ENCODE measurements at places on chromosomes 6 and 20.

DNA sequence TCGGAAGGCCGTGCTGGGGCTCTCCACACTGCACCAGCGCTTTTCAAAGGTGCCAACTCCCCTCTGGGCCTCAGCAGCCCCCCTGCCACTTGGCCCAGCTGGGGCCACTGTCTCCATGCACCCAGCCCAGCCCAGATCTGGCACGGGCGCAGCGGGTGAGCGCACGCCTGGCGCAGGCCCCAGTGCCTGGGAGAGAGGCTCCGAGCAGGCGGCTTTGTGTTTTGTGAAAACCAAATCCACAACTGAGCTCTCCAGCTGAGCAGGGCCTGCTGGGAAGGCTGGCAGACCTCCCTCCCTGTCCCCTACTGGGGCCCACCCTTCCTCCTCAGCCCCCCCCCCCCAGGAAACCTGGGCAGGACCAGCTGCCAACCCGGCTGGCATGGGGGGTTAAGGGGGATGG, 17.0 kb downstream of the MDGA1 start:
- peak; percentile 95 for DNase-seq

DNA sequence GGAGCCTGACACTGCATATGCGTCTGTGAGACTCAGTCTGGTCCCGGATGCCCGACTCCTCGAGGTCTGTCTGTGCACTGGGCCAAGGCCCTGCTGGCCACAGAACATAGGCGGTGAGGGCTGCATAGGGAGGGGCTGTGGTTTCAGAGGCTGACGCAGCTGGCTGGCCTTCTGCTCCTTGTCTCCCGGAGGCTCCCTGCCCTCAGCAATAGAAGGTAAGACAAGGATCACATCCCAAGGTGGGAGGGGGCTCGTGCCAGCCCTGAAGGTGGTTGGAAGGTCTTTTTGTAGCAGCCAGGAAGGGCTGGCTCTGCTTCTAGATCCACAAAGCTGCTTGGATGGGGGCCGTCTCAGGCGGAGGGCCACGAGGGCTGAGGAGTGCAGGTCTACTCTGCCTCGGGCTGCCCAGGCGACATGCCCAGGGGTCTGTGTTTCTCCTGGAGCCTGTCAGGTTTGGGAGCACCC, 239.8 kb upstream of the SULF2 start:
- no peak for DNase-seq

DNA sequence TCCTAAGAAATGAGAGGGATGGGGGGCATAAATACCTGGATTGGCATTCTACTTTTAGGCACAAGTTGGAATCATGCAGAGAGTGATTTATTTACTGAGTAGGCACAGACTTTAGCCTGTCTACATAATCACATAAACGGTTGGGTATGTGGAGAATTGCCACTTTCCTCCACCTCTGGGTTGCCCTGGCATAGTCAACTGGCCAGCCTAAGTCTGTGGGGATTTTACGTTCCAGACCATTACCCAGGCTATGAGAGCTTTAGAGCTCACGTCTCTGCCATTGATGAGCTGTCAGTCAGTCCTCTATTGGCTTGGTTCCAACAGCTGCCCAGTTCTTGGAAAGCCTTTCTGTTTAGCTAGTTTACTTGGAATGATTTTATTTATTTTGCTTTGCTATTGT, 5.0 kb upstream of the BHLHE23 start:
- no peak for DNase-seq

DNA sequence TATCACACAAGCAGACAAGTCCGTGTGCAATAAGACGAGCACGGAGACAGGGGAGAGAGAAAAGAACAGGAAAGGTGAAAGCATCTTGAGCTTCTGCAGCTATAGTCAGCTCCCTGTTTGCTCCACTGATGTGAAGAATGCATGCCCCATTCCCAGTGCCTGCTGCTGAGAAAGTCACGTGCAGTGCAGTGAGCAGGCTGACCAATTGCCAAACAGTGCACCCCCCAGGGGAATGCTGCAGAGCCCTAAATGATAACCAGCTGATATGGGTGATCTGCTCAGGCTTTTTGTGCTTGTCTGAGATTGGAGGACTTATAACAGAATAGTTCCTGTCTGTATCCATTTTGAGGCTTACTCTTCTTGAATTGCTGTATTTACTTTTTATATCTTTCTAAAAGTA, 121.5 kb downstream of the PACRG start:
- no peak for DNase-seq

- peak; percentile 21 for DNase-seq
These were observed 184.0 kb downstream of the PRDM13 start for GRCh38 chr6:99790679-99791078.

GRCh38 chr6:138570725-138571029, 71.4 kb upstream of the NHSL1 start:
- peak; percentile 12 for DNase-seq

DNA sequence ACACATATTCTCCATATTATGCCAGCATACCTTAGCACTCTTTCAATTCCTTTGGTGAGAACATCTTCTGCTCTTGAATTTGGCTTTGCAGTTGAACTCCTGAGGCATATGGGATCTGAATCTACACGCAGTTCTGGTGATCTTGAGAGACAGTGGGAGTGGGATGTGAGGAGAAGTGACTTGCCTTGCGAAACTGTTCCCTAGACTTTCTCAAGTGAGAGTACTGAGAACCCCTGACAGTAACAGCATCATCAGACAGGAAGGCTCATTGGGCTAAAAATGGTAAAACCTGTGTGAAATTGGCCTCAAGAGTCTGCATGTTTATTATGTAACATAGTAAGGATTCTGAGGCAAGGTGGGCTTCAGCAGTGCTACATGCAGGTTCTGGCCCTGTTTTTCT, 49.1 kb upstream of the CEP85L start:
- no peak for DNase-seq

DNA sequence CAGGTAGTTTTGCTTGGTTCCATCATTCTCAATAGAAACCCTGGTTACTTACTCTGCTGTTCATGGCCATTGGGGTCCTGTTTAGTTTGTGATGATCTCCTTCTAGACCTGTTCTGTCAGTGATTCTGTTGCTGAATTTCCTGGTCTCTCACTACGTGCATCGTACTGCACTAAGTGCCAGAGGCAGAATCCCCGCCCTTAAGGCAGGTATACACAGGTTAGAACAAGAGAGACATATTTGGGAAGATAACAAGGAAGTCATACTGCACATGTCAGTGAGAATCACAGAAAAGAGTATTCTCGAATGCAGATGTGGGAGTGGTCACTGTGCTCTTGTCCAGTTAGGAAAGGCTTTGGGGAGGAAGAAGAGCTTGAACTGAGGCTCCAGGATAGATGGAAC, 148.1 kb upstream of the MYLIP start:
- DNase-seq: no peak

DNA sequence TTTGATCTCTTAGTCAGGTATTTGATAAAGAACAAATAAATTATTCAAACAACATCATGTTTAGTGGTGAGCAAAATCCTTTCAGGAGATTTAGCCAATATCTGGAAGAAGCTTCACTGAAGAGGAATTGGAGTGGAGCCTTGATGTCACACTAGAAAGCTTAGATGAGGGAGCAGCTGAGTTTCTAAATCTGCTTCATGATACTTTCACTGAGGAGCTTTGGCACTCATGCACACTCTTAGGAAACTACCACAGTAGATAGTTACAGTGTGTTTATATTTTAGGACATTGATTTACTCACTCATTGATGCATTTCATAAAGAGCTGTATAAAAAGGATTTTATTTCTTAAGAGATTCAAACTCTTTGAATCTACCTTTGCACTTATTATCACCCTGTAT, 366.2 kb upstream of the BTBD3 start:
- DNase-seq: no peak

GRCh38 chr6:14113976-14114375, 3.6 kb upstream of the CD83 start:
- DNase-seq: no peak

- no peak for DNase-seq
These were observed 22.3 kb downstream of the ELOVL5 start for GRCh38 chr6:53326372-53327016.

DNA sequence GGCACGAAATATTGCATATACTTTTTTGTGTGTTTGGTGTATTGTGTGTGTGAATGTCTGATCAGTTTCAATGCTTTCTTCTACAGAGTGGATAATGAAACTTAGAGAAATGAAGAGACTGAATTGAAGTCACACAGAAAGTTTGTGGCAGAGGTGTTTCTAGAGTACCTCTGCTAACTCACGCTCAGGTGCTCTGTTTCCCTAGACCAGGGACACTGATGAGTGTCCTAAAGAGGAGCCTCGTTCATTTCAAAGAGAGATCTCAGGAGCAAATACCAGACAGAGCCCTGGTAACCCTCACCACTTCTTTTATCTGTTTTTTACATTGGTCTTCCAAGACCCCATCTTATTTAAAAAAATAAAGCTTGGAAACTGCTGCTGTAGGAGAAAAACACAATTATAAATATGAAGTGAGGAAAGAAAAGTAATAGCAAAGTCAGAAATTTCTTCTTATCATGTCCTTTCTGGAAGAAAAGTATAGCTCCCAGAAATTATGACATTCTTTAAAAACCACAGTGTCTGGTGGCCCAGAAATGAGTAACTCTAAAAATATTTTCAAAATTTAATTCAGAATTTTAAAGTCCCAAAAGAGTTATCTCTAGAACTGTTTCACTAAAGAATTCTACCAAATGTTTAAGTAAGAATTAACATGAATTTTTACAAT, 720.6 kb downstream of the RFPL4B start:
- DNase-seq: no peak

DNA sequence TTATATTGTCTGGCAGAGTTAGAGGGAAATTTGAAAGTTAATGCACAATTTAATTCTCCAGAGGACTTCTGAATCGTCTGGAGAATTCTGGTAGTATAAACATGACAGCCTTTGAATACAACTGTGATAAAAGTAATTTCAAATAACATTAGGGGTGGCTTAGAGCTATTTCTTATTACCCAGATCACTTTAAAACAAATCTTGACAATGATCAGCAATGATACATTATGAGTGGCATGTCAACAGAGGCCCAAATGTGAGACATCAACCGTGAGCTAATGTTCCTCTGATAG, 259.1 kb downstream of the HACE1 start:
- DNase-seq: no peak

DNA sequence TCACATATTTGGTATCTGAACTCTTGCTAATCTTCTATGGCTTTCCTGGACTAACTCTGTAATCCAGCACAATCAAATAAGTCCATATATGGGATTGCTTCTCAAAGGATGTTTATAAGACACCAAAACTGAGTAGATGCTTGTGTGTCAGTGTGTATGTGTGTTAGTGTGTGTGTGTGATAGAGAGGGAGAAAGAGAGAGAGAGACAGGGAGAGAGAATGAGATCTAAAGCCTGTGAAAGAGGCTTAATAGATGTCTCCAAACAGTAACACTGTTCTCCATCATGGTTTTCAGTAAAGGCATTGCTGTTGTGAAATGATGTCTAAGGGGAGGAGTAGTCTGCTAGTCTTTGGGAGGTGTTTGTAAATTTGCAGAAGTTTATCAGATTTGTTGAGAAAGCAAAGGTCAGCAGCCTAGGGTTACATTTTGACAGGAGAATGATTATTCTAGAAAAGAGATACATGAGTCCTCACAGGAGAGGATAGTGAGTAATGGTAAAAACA, 73.9 kb upstream of the MLIP start:
- no peak for DNase-seq

- DNase-seq: no peak
These were observed 12.7 kb downstream of the GCLC start for GRCh38 chr6:53532061-53532797.

GRCh38 chr6:10690651-10691445, 3.6 kb downstream of the C6orf52 start:
- DNase-seq: no peak

DNA sequence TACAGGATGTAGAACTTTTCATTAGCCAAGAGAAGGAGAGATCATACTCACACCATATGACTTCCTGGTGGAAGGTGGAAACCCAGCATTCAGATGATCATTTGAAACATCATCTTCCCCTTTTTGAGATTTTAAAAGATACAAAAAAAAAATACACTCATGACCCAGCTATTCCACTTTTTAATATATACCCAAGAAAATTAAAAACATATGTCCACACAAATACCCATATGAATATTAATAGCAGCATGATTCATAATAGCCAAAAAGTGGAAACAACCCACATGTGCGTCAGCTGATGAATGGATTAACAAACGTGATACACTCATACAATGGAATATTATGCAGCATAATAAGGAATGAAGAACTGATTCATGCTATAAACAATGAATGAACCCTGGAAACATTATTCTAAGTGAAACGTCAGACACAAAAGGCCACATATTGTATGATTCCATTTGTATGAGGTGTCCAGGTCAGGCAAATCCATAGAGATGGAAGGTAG, 130.0 kb upstream of the SGK1 start:
- DNase-seq: no peak

- no peak for DNase-seq
These were observed 122.3 kb downstream of the QRSL1 start for GRCh38 chr6:106751501-106752252.

DNA sequence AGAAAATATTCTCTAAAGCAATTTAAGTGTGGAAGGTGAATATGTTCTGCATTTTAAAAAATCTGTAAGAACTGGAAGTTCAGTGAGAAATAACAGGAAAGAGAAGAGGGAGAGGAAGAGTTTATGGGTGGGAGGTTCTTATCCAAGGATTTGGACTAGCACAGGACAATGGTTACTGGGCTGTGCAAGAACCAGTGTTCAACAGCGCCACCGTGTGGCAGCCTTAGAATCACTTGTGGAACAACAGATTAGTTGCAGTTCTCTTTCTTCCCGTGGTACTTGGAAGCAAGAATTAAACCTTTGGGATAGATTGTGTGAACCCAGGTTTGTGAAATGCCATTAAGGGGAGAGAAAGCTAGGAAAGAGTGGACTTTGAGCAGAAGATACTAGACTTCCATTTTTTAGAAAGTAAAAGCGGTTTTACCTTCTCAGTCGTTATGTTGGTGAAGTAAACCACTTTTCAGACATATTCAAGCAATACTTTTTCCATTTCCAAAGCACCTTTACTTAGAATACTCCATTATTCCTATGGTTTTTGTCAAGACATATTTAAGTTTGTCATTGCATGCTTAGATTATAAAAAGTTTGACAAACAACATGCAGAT, 436.7 kb downstream of the RNF144B start:
- DNase-seq: no peak

GRCh38 chr6:157096522-157096921, 226.8 kb downstream of the TMEM242 start:
- DNase-seq: no peak

DNA sequence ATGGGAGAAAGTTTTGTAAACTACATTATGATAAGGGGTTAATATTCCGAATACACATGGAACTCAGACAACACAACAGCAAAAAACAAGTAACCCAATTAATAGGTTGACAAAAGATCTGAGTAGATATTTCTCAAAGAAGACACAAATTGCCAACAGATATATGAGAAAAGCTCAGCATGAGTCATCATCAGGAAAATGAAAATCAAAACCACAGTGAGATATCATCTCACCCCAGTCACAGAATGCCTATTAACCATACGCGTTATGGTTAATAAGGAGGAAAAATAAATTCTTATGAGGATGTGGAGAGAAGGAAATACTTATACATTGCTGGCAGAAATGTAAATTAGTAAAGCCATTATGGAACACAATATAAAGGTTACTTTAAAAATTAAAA, 695.0 kb downstream of the COL12A1 start:
- no peak for DNase-seq

GRCh38 chr6:378958-379409, 12.6 kb upstream of the IRF4 start:
- no peak for DNase-seq
